ENCODE measurements at places on chromosomes 11 and 22. TPM values are rescaled to one million over a fixed set of nuclear protein-coding genes. Genes with fewer than 3 reads are reported as not detected.

MICALL1 gene
- 45.6 TPM for total RNA-seq

HEPHL1 gene
- not detected for total RNA-seq

SYT13 gene
- not detected for total RNA-seq

- DNase-seq = no peak
Observed at GRCh38 chr11:108817976-108818375, 153.1 kb downstream of the DDX10 start.

All from A172 (cell line).